Neural progenitor cell (in vitro differentiated cells): ENCODE measurements at places on chromosomes 16 and 17. TPM values are rescaled to one million over a fixed set of nuclear protein-coding genes. Genes with fewer than 3 reads are reported as not detected.

TSNAXIP1 gene
- 2.8 and 2.9 TPM in 2 replicates for total RNA-seq

LRRC45 gene
- total RNA-seq, result 15.4 and 46.7 TPM in 2 replicates

EMP2 gene
- total RNA-seq, result 15.8 and 16.4 TPM in 2 replicates

CMTM2 gene
- total RNA-seq, result not detected in 2 replicates

GNG13 gene
- not detected in 2 replicates for total RNA-seq

ABCC11 gene
- total RNA-seq, result 0.09 TPM in 1 of 2 replicates, not detected in the other

HEXIM2 gene
- 4.6 and 9.1 TPM in 2 replicates for total RNA-seq

TLCD2 gene
- total RNA-seq, result 0.15 and 0.28 TPM in 2 replicates

TMIGD1 gene
- total RNA-seq, result not detected in 2 replicates

OR3A3 gene
- total RNA-seq, result not detected in 2 replicates

TEX19 gene
- total RNA-seq, result 0.19 TPM in 1 of 2 replicates, not detected in the other

MILR1 gene
- not detected in 2 replicates for total RNA-seq

KRTAP3-2 gene
- not detected in 2 replicates for total RNA-seq

KRTAP1-5 gene
- total RNA-seq, result not detected in 2 replicates

THAP11 gene
- 27.3 and 46.5 TPM in 2 replicates for total RNA-seq

AOC2 gene
- 1.2 and 2.1 TPM in 2 replicates for total RNA-seq

TP53TG3 gene
- not detected in 2 replicates for total RNA-seq

DNA sequence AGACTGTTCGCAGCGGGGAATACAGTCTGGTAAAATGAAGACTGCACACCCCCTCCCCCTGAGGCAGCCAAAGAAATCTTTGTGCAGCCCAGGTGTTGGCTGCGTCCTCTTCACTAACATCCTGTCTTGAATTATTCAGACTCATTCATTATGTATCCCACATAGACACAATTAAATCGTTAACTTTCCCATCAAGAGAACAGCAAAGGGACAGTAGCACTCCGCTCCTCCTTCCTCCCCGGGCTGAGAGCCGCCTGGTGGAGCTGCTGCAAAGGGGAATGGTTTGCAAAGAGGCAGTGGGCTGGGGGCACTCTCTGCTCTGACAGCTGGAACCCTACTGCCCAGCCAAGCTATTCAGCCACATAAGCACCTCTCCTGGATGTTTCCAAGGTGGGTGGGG lies 290.0 kb upstream of the SOX9 start:
- DNase-seq, result peak; percentile 65

DNA sequence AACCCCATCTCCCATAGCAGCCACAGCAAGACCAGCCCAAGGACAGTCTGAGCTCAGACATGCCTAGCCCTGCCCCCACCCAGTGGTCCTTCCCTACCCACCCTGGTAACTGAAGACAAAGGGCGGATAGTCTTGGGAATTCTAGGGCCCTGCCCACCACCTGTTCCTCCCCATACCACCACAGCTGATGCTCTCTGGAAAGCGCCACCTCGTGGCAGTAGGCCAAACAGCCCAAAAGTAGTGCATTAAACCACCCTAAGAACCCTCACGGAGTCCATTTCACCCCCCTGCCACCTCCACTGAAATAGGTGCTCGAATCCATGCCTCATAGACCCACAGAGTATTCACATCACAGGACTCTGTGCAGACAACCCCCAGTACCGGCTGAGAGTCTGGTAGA lies 1021.4 kb downstream of the CDH8 start:
- DNase-seq, result no peak

- no peak for DNase-seq
These were observed 4.2 kb downstream of the CLCN7 start for GRCh38 chr16:1470481-1471251.

- DNase-seq, result peak; percentile 39
These were observed 2.5 kb upstream of the CORO6 start for GRCh38 chr17:29625037-29625750.

DNA sequence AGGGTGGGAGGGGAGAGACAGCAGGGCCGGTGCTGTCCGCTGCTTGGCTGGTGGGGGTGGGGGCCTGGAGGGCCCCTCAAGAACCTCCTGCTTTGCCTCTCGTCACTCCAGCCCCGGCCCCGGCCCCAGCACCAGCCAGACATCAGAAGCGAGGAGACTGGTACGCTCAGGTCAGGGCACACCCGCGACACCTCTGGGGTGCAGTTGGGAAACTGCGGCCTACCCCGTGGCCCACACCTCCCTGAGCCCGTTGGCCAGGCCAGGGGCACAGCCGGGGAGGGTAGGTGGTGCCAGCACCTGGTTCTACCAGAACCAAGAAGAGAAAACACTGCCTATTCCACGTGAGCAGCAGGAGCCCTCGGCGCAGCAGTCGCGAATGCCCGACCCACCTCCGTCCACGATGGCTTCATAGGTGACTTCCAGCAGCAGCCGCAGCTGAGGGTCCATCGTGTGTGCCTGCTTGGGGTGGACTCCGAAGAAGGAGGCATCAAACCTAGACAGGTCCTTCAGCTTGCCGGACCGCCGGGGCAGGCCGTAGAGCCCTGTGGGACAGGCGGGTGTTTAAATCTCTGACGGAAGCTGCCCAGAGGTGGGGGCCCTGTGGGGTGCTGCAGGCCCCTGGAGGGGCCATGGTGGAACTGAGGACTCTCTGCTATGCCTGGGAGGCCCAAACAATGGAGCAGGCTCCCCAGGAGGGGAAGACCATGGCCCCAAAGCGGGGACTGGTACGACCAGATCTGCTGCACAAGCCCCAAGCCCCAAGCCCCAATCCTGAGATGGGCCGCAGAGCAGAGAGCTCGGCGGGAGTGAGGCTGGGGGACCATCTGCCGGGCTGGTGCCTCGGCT lies 2.9 kb downstream of the FASN start:
- DNase-seq, result no peak

- no peak for DNase-seq
These were observed 6.1 kb downstream of the DBNDD1 start for GRCh38 chr16:90012991-90013745.

DNA sequence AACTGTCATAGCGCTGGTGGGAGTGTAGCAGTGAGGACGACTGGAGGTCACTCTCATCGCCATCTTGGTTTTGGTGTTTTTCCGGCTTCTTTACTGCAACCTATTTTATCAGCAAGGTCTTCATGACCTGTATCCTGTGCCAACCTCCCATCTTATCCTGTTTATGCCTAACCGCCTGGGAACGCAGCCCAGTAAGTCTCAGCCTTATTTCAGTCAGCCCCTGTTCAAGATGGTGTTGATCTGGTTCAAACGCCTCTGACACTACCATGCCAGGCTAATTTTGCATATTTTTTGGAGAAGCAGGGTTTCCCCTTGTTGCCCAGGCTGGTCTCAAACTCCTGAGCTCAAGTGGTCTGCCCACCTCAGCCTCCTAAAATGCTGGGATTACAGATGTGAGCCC lies 179.8 kb upstream of the HSBP1 start:
- DNase-seq, result no peak

DNA sequence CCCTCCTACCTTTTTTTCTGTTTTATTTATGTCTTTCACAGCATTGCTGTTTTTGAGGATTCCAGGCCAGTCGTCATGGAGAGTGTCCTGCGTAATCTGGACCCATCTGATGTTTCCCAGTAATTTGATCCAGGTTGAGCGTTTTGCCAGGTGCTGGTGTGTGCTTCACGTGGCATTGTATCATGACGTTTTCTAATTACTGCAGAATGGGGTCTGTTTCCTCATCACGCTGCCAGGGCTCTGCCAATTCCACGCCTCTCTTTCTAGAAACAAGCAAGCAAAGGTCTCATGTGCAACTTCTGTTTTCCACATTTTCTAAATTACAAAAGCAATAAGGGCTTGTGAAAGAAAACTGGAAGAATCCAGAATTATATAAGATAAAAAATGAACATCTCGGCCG lies 28.3 kb upstream of the BHLHA9 start:
- DNase-seq, result no peak

GRCh38 chr16:57955572-57956188 lies 15.2 kb downstream of the CNGB1 start:
- no peak for DNase-seq

DNA sequence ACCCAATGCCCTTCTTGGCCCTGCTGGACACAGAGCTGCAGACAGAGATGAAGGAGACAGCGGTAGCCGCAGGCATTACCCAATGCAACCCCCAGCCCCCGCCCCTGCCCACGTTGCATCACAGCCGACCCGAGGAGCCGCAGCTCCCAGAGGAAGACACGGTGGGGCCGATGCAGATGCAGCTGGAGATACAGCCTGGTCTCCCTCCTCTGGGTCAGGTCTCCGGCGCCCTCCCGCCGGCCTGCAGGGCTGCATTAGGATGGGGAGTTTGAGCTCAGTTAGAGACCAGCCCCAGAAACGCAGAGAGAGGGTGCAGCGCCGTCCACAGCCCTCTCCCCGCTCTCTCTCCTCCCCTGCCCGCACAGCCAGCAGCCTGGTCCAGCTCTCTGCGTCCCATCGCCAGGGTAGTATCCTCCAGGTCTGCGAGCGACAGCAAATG lies 19.4 kb upstream of the UBE2I start:
- DNase-seq, result peak; percentile 46

DNA sequence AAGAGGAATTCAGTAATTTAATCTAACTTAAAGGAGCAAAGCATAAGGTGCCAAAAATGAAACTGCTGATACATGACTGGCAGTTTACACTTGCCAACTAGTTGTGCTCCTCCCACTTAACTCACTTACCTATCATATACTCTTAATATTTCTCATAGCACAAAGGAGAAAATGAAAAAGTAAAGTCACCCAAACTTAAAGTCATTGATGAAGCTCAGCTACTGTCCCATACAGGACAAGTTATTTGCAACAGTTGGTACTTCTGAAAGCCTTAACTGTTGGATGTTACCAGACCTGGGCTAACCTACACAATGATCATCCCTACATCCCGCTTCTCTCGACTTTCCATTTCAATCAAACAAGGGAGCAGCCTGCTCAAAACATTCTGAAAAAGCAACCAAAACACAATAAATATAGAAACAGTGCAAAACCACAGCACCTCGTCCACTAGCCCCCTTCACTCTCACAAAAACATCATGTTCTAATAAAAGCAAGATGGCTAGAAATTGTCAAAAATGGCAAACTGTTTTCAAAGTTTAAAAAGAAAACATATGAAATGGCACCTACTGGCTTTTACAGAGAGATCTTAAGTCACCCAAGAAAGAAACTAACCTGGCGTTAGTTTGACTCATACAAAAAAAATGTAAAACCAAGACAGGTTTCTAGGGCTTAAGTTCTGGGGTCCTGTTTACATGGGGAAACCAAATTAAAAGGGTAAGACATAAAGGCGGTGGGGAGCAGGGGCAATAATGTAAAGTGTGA lies 868 bp downstream of the MED13 start:
- DNase-seq, result no peak

DNA sequence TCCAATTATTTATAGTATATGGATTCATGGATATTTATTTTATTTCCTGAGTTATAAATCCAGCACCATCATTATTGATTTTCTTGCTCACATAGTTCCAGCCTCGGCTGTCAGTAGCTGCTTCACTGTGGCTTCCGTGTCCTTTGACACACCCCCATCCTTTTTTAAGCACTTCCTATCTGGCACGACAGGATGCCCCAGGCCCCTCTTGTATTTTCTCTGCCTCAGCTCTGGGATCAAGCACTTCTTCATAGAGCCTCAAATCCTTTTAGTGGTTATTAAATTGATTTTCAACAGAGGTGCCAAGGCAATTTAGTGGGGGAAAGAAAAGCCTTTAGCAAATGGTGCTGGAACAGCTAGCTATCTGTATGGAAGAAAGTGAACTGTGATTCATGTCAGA lies 59.8 kb downstream of the GAN start:
- DNase-seq, result no peak
